ENCODE measurements at places on chromosomes 7 and 10.

DNA sequence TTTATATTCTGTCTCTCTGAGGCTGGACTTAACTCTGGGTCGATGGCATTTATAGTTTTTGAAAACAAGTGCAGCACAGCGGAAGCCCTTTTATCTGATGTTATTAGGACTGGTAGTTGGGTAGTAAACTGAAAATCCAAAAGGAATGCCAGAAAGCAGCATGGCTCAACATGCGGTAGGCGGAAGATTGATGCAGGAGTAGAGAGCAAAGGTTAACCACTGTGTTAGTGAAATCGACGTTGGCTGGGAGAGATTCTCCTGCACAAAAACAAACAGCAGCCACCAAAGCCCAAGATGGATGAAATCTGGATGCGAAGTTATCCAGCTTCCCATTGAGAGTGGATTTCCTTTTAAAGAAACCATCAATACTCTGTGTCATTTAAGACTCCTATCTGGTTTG is 54.5 kb upstream of the EMX2 start:
- DNase-seq, result no peak

- peak; percentile 35 for DNase-seq
Observed at GRCh38 chr10:110358869-110359629, 54.3 kb upstream of the SMNDC1 start.

GRCh38 chr7:110095372-110096052 is 995.4 kb upstream of the LRRN3 start:
- no peak for DNase-seq

DNA sequence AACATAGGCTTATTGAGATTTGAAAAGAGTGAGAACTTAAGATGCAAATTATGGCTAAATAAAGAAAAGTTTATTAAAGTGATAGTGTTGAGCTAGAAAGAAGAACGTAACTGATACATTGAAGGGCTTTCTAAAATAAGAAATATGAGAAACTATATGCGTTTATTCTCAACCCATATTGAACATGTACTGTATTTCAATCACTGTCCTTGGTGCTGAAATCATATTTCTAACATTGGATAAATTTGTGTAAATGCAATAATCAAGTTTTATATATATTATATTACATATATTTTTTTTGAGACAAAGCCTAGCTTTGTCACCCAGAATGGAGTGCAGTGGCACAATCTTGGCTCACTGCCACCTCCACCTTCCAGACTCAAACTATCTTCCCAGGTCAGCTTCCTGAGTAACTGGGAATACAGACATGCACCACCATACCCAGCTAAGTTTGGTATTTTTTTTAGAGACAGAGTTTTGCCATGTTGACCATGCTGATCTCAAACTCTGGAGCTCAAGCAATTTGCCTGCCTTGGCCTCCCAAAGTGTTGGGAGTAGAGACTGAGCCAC is 1065.8 kb downstream of the REEP3 start:
- DNase-seq, result no peak

- peak; percentile 11 for DNase-seq
Observed at GRCh38 chr7:83882551-83882950, 233.6 kb upstream of the SEMA3E start.

GRCh38 chr10:124708246-124708779 is 35.9 kb downstream of the FAM53B start:
- DNase-seq, result no peak

- DNase-seq, result peak; percentile 9
Observed at GRCh38 chr7:38327637-38328036, 54.2 kb upstream of the TARP start.

GRCh38 chr10:133154996-133155778 is 4.8 kb upstream of the KNDC1 start:
- no peak for DNase-seq

GRCh38 chr10:7082967-7083366 is 327.9 kb downstream of the SFMBT2 start:
- peak; percentile 84 for DNase-seq

DNA sequence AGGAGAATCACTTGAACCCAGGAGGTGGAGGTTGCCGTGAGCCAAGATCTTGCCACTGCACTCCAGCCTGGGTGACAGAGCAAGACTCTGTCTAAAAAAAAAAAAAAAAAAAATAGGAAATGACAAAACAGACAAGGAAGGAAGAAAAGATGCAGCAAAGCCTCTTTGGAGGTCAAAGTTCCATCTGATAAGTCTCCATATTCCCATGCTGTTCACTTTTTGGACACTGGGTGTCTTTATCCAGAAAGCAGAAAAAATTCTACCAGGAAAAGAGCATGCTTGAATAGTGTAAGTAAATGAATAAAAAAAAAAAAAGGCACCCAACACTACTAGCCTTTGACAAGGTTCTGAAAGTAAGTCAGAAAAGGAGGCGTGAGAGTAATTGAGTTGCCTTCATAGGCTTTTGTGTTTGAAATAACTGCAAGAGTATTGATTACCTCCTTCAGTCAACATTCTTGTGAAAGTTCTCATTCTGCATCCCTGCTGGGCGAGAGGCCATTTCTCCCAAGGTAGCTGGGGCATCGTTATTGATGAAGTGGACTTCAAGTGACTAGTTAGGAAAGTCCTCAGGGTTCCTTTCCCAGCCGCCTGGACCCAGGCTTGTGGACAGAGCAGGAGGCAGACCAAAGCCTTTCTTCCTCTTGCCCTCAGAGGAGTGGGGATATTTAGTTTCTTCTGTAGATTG is 133.3 kb upstream of the KIF5B start:
- peak; percentile 24 for DNase-seq

GRCh38 chr7:127704211-127704610 is 52.2 kb downstream of the SND1 start:
- no peak for DNase-seq

DNA sequence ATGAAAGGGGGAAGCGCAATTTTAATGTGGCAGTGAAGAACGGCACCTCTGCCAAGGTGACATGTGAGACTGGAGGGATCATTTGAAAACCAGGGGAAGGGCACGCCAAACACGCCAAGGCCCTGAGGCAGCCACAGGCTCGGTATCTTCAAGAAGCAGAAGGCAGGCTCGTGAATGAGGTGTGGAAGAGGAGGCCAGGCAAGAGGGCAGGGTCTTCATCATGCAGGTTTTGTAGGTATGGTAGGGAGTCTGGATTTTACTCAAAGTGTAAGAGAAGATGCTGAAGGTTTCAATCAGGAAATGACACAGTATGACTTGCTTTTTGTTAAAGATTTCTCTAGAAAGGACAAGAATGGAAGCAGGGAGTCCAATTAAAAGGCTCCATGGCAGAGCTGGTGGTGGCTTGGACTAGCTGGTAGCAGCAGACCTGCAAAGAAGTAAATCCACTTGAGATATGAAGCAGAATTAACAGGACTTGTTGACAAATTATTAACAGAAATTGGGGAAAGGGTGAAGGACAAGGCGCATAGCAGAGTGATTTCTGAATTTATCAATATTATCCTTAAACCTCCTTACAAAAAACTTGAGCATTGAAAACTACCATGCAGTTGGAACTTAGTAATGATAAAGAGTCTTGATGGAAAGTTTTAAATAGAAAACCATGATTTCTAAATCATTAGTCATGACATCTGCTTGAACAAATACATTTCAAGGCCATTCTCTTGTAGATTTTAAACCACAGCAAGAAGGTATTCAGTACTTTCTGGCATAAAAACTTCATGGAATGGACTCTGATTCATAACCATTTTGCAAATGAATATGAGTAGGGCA is 70.4 kb downstream of the COA1 start:
- DNase-seq, result peak; percentile 94

GRCh38 chr7:106129291-106129690 is 17.2 kb upstream of the SYPL1 start:
- peak; percentile 19 for DNase-seq

DNA sequence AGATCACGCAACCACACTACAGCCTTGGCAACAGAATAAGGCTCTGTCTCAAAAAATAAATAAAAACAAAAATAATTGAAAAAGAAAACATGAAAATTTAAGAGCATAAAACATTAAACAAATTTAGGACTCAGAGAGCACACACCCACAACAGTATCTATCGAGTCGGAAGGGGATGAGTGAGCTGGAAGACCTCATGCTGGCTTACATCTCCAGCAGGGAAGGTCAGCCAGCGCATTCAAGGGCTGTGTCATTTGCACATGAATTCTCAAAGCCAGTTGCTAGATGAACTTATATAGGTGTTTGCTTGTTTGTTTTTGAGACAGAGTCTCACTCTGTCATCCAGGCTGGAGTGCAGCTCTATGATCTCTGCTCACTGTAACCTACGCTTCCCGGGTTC is 50.3 kb downstream of the SRRM3 start:
- DNase-seq, result no peak

All from fibroblast of skin of right biceps (primary cell).